ENCODE measurements at places on chromosomes 3 and 15.

GRCh38 chr3:153573481-153573880 is 411.5 kb downstream of the RAP2B start:
- no peak for DNase-seq

DNA sequence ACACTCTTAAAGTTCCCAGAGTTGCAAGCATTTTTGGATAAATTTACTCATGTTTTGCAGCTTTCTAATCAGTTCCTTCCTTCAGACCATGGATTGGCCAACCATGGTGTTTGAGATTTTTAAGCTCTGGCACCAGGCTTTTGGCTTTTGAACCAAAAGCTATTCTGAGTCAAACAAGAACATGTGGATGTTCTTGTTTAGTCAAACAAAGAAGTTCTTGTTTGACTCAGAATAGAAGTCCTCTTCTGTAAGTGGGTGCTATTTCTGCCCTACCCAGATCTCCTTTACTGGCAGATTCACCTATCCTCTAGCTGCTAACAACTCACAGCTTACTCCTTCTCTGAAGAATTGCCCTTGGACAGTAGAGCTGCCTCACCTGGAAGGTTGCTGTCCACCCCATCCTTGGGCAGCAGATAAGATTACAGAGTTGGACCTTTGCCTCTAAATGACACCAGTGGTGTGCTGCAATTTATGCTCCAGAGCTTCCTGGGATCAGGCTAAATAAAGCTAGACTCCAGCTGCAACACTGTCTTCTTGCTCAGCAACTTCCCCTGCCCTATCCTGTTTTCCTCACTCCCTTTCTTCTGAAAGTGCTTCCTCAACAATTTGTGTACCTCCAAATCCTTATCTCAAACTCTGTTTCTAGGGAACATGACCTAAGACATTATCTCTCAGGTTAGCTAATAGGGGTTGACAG is 65.6 kb downstream of the COL6A6 start:
- DNase-seq, result no peak

DNA sequence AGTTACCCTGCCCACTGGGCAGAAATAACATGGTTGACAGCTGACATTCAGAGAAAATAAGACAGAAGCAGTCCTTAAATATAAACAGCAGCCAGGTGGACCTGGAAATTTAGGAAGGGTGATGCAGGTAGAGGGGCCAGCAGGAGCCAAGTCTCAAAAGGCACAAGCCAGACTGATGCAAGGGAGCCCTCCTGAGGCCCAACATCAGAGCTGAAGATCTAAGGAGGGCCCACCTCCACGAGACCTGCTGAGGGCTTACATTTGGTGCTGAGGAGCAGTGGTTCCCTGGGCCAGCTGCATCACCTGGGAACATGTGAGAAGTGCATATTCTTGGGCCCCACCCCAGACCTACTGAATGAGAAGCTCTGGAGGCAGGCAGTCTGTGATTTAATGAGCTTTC is 105.5 kb upstream of the TRIM42 start:
- no peak for DNase-seq

- no peak for DNase-seq
Observed at GRCh38 chr3:45816544-45816943, 20.2 kb upstream of the SLC6A20 start.

GRCh38 chr3:37453393-37454389 is 279.3 kb upstream of the LRRFIP2 start:
- peak; percentile 82 for DNase-seq

- no peak for DNase-seq
Observed at GRCh38 chr3:131326307-131326706, 55.3 kb upstream of the NUDT16 start.

DNA sequence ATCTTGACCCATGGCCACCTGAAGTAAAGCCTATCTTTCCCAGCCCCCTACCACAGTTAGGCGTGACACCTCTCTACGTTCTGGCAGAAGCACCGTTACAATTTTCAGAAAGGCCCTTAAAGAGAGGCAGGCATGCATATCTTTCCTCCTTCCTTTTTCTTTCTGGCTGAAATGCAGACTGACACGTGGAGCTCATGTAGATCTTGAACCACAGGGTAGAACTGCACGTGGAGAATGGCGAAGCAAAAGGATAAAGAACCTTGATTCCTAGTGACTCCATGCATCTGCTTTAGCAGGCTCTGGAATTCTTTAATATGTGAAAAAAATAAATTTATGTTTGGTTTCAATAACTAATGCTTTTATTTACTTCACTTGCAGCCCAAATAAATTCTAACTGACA is 166.6 kb downstream of the CPNE4 start:
- DNase-seq, result no peak

DNA sequence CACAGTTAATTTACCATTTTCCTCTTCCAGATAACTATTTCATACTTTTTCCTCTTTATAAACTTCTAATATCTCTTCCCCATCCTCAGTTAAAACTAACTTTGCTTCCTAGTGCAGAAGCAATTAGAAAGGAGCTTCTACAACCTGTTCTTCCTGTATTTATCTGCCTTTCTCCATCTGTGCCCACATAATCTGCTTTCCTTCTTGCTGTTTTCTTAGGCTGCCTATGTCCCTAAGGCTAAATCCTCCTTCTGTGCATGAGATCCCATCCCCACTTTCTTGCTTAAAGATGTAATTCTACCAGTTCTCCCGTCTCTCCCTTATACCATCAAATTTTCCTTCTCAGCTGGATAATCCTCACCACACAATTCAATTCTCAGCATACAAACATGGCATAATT is 28.3 kb upstream of the HGD start:
- DNase-seq, result no peak

DNA sequence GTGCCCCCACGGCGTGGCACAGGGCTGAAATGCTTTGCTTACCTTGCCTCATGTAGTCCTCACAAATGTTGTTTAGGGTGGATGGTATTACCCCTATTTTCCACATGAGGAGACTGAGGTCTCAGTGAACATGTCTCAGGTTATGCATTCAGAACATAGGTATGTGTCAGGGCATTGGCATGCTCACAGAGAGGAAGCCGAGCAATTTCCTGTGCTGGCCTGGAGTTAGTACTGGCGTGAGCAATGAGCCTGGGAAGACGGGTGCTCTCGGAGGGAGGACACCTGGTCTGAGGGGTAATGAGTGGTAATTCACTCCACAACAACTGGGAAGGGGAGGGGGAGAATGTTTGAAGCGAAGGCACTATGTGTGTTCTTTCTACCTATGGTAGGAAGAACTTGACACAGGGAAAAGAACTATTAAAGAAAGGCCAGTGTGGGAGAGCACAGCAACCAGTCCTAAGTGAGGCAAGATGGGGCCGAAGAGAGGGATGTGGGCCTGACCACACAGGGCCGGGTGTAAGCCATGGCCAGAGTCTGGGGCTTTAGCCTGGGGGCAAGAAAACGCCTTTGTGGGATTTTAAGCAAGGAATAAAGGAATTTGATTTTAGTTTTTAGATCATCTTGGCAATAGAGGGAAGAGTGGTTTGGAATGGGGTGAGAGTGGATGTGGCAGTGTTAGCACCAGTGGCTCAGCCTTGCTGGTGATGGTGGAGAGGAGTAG is 4.9 kb upstream of the FAM131A start:
- DNase-seq, result no peak

DNA sequence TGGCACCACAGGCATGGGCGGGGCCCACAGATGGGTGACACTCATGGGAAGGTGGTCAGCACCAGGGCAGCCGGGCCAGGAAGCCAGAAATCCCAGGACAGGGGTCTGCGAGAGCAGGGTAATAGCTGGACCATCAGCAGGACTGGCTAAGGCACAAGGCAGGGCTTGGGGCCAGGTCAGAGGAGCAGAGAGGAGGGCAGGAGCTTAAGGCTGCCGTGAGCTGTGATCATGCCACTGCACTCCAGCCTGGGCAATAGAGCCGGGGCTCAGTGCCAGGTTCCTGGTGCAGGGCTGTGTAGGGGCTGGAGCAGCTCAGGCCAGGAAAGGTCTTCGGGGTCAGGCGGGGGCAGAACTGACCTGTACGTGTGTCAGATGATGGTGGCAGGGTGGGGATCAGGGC is 64.2 kb upstream of the LINGO1 start:
- no peak for DNase-seq

- DNase-seq, result no peak
Observed at GRCh38 chr3:153442386-153442785, 280.4 kb downstream of the RAP2B start.

- DNase-seq, result no peak
Observed at GRCh38 chr15:93307513-93307912, 218.5 kb upstream of the RGMA start.

GRCh38 chr3:79886204-79886603 is 118.4 kb upstream of the ROBO1 start:
- no peak for DNase-seq

DNA sequence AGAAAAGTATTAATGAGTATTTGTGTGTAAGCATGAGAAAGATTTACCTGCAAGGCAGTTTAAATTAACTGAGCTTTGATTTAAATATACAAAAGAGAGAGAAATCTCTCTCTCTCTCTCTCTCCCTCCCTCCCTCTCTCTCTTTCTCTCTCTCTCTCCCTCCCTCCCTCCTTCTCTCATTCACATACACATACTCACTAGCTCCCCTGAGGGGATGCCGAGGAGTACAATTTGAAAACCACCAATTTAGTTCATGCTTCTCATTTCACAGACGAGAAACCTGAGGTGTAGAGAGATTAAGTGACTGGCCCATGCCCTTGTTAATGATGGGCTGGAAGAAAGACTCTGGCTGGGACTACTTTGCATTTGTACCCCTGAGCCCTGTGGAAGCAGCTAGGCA is 59.4 kb downstream of the MECOM start:
- DNase-seq, result no peak

DNA sequence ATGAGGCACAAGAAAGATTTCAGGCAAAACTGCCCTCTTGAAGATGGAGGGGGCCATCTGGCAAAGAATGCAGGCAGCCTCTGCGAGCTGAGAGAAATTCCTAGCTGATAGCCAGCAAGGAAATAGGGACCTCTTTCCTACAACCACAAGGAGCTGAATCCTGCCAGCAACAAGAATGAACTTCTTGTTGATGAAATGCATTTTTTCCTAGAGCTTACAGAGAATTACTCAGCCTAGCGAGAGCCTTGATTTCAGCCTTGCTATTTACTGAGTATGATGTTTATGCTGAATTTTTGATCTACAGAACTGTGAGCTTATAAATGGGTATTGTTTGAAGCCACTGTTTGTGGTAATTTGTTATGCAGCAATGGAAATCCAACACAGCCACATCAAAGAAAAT is 148.5 kb upstream of the NAALADL2 start:
- DNase-seq, result no peak

Data from heart left ventricle (tissue), 16 donors.